CD14-positive monocyte (primary cell): ENCODE measurements at places on chromosomes 2 and 18. TPM values are rescaled to one million over a fixed set of nuclear protein-coding genes. Genes with fewer than 3 reads are reported as not detected.
A peak's percentile ranks its signal among the peaks of the same experiment; 100 is the strongest.

Gene TUBB8B
- not detected for polyA plus RNA-seq

Gene DPP4
- not detected for polyA plus RNA-seq

Gene CHST9
- polyA plus RNA-seq = not detected

DNA sequence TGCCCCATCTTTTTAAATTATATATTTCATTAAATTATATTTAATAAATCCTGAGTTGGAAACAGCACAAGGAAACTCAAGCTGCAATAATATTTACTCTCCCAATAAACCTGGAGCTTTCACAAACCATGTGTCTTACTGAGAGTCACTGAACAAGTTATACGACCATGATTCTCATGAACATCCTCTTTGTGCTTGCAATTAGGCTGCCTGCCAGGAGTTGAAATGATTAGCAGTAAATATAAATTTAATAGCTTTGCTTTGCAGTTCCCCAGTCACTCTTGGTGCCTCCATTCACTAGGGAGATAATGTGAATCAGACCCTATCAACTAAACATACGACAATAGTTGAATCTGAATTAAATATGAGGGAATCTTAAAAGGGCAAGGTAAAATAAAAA lies 905.1 kb downstream of the NRXN1 start:
- DNase-seq = no peak
- no peaks in the 10 kb centered on the region for H3K36me3 ChIP-seq
- no peak overlapping the region for H3K4me3 ChIP-seq
- no peaks in the 10 kb centered on the region for H3K4me1 ChIP-seq

GRCh38 chr18:56869189-56869777 lies 218.1 kb downstream of the WDR7 start:
- no peaks in the 10 kb centered on the region for H3K4me1 ChIP-seq
- DNase-seq = peak; percentile 60
- no peak overlapping the region for H3K4me3 ChIP-seq
- H3K27me3 ChIP-seq = no peaks in the 10 kb centered on the region

- DNase-seq = no peak
- H3K27ac ChIP-seq = no peak overlapping the region
- no peaks in the 10 kb centered on the region for H3K36me3 ChIP-seq
- no peaks in the 10 kb centered on the region for H3K27me3 ChIP-seq
- peaks cover 5% of the 10 kb centered on the region for H3K4me1 ChIP-seq
- H3K4me3 ChIP-seq = no peak overlapping the region
Measured at GRCh38 chr2:213288913-213289700, 4.8 kb downstream of the SPAG16 start.

DNA sequence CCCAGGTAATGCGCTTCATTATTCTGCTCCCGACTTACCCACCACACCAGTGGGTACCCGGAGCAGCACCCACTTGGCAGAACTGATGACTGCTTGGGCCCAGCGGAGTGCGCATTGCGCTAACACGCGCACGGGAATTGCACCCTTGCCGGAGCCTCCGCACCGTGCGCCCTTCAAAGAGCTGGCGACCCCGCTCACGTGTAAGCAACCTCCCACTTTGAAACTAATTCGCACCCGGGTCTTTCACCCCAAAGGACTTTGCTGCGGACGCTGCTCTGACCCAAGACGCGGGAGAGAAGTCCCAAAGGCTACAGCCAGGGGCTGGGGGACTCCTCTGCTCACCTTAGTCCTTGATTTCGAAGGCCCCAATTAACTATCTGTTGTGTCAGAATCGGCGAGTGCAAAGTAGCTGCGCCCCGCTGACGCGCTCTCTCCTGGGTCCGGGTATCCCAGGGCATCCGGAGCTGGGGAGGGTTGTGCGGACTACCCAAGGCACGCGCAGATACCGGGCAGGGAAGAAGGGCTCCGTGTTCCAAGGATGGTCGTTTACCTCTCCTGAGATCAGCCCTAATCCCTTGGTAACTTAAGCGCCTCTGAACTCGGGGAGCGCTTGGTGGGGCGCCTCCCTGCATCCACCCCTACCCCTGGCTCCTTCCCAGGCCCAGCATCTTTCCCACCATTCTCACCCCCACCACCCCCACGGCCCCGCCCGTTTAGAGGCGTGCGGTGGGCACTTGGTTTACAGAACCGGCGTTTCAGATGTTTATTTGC lies 13.1 kb upstream of the SATB2 start:
- no peak overlapping the region for H3K27ac ChIP-seq
- peaks cover 23% of the 10 kb centered on the region for H3K4me1 ChIP-seq
- DNase-seq = no peak
- H3K27me3 ChIP-seq = peaks cover 84% of the 10 kb centered on the region

DNA sequence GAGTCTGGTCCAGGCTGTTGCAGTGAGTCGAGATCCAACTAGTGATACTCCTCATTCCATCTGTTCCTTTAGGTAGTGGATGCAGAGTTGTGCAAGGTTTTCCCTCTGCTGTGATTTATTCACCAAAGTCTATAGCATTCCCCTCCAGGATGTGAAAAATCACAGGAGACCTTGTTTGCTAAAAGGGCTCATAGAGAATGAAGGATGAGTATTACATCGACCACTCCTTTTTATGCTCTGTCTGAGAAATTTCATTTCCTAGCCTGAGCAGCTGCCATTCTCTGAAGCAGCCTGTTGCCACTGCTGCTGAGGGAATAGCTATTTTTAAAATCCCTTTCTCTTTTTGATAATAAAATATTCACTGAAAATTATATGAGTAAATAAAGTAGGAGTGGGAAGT lies 134.1 kb upstream of the LRRTM1 start:
- no peak overlapping the region for H3K27ac ChIP-seq
- H3K27me3 ChIP-seq = no peaks in the 10 kb centered on the region
- no peaks in the 10 kb centered on the region for H3K36me3 ChIP-seq

DNA sequence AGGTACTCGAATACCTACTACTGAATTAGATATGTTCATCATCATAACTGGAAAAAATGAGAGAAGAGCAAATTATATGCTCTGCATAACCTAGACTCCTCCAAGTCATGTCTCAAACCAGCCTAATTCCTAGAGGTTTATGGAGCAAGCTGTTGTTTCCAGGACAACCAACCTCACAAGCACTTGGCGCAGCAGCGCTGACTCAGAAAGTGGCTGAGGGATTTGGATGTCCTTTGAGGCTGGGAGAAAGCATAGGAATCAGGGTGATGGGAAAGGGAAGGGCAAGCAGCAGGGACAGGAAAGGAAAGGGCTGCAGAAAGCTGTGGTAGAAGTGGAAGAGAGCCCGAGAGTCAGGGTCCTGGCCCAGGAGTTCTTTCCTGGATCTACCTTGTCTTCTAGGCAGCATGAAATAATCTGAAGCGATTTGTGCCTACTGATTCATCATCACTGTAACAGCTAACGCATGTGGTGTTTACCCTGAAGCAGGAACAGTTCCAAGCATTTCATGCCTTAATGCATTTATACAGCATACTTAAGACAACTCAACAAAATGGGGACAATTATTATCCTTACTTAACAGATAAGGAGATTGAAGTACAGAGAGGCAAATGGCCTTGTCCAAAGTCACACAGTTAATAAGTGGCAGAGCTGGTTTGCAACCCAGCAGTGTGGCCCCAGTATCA lies 3.7 kb downstream of the PLEK start:
- peak overlapping the region; percentile 66 for H3K27ac ChIP-seq
- H3K4me1 ChIP-seq = peaks cover 77% of the 10 kb centered on the region
- H3K4me3 ChIP-seq = peak overlapping the region; percentile 98
- peaks cover 19% of the 10 kb centered on the region for H3K36me3 ChIP-seq
- no peak for DNase-seq

GRCh38 chr2:230905448-230906421 lies 19.3 kb downstream of the GPR55 start:
- no peaks in the 10 kb centered on the region for H3K27me3 ChIP-seq
- H3K27ac ChIP-seq = no peak overlapping the region
- H3K4me3 ChIP-seq = no peak overlapping the region
- no peaks in the 10 kb centered on the region for H3K4me1 ChIP-seq
- DNase-seq = no peak

- H3K4me1 ChIP-seq = no peaks in the 10 kb centered on the region
- no peaks in the 10 kb centered on the region for H3K27me3 ChIP-seq
- no peak overlapping the region for H3K27ac ChIP-seq
- DNase-seq = no peak
- no peak overlapping the region for H3K4me3 ChIP-seq
Measured at GRCh38 chr2:240596491-240596931, 10.0 kb downstream of the CAPN10 start.

DNA sequence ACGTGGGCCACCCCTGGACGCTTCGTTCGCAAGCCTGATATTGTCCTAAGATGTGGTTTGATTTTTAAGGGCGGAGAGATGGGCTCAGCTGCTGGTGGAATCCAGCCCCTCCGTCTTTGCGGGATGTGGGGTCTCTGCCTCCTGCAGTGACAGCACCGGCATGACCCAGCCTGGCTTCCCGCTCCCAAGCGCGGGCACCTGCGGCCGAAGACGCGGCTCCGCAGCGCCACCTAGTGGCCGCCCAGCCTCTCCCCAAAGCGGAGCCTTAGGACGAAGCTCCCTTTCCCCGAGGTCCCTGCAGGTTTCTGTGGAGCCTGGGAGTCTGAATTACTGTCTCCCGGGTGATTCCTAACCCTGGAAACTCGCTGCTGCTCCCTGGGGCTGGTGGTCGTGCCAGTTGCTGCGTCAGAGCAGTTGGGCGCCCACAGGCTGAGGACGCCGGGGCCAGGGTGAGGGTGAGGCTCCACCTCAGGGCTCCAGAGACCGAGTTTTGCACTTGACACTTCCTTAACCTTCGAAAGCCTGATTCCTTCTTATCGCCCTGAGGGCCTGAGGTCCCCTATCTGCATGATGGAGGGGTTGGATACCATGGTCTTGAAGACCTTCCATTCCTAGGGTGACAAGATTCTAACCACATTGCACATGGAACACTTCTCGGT lies 137.5 kb downstream of the TPO start:
- no peaks in the 10 kb centered on the region for H3K4me1 ChIP-seq
- H3K27ac ChIP-seq = no peak overlapping the region
- H3K27me3 ChIP-seq = no peaks in the 10 kb centered on the region
- no peaks in the 10 kb centered on the region for H3K36me3 ChIP-seq
- peak; percentile 25 for DNase-seq
- no peak overlapping the region for H3K4me3 ChIP-seq

- no peak overlapping the region for H3K27ac ChIP-seq
- DNase-seq = peak; percentile 23
- no peaks in the 10 kb centered on the region for H3K27me3 ChIP-seq
- H3K4me1 ChIP-seq = peaks cover 36% of the 10 kb centered on the region
Measured at GRCh38 chr18:54209471-54210180, 14.8 kb downstream of the MBD2 start.

DNA sequence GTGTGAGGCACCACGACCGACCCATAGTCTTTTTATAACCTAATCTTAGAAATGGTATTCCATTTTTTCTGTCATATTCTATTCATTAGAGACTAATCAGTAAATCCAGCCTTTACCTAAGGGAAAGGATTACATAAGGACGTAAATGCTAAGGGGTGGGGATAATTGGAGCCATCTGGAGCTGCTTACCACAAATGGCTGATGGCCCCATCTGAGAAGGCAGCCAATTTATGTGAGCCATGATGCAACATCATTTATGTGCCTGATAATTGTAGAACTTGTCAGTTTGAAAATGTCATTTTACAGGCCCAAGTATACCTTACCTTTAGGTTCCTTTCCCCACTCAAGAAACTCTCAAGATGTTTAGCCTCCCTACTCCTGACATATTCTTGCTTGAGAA lies 44.0 kb downstream of the ARHGEF33 start:
- H3K27me3 ChIP-seq = no peaks in the 10 kb centered on the region
- H3K27ac ChIP-seq = no peak overlapping the region
- DNase-seq = no peak
- H3K4me3 ChIP-seq = no peak overlapping the region
- no peaks in the 10 kb centered on the region for H3K4me1 ChIP-seq
- H3K36me3 ChIP-seq = no peaks in the 10 kb centered on the region

- no peak for DNase-seq
- peaks cover 86% of the 10 kb centered on the region for H3K27me3 ChIP-seq
- no peak overlapping the region for H3K27ac ChIP-seq
- no peaks in the 10 kb centered on the region for H3K36me3 ChIP-seq
Measured at GRCh38 chr2:236166796-236167296, 1.3 kb downstream of the GBX2 start.

- no peak overlapping the region for H3K27ac ChIP-seq
- H3K36me3 ChIP-seq = no peaks in the 10 kb centered on the region
- H3K4me3 ChIP-seq = no peak overlapping the region
- H3K27me3 ChIP-seq = no peaks in the 10 kb centered on the region
- H3K4me1 ChIP-seq = no peaks in the 10 kb centered on the region
- no peak for DNase-seq
Measured at GRCh38 chr2:26521054-26521912, 43.4 kb upstream of the OTOF start.

DNA sequence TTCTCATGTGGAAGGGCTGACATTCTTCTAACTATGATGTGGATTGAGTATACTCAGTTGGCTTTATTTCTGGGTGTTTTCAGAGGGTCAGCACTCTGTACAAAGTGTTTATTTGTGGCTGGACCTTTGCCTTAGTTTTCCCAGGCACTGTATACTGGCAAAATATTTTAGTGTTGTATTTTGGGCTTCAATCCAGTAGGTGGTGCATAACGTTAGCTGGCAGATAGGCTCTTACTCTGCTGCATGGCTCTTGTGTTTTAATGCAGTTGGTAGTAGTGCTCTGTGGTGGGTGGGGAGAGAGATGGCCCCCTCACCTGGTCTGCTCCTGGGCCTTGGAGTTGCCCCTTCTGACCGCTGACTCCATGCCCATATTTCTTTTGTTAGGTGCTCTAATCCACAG lies 75.6 kb upstream of the REG3A start:
- no peak overlapping the region for H3K27ac ChIP-seq
- no peak overlapping the region for H3K4me3 ChIP-seq
- H3K4me1 ChIP-seq = no peaks in the 10 kb centered on the region
- no peak for DNase-seq
- H3K36me3 ChIP-seq = no peaks in the 10 kb centered on the region
